ENCODE measurements at places on chromosomes 12 and 14. TPM values are rescaled to one million over a fixed set of nuclear protein-coding genes. Genes with fewer than 3 reads are reported as not detected.

KCNK13 gene
- total RNA-seq = 0.64 TPM

COCH gene
- total RNA-seq = 2.3 TPM

MAP3K12 gene
- 18.1 TPM for total RNA-seq

PLCZ1 gene
- total RNA-seq = 1.2 TPM

NR4A1 gene
- 87.3 TPM for total RNA-seq

NINJ2 gene
- 3.6 TPM for total RNA-seq

NPC2 gene
- total RNA-seq = 288 TPM

ETFBKMT gene
- total RNA-seq = 4.7 TPM

ACOT4 gene
- total RNA-seq = 2.4 TPM

ACOT6 gene
- 0.47 TPM for total RNA-seq

PPFIBP1 gene
- total RNA-seq = 137 TPM

ATP6V1D gene
- 77.5 TPM for total RNA-seq
